Activated naive CD8-positive, alpha-beta T cell treated with anti-CD3 and anti-CD28 coated beads, Interleukin-2, amount 10 ng/mL, durations not matched to agents 7 days and 5 days (primary cell): ENCODE measurements at places on chromosomes 6 and 20. TPM values are rescaled to one million over a fixed set of nuclear protein-coding genes. Genes with fewer than 3 reads are reported as not detected.

- no peak overlapping the region for H3K4me3 ChIP-seq
- no peaks in the 10 kb centered on the region for H3K27me3 ChIP-seq
- H3K4me1 ChIP-seq: no peaks in the 10 kb centered on the region
- H3K27ac ChIP-seq: no peak overlapping the region
- peaks cover 5% of the 10 kb centered on the region for H3K36me3 ChIP-seq
These were observed 100.1 kb downstream of the MYB start for GRCh38 chr6:135281227-135281626.

Gene PRPH2
- 0.09 TPM for total RNA-seq

Gene LMBRD1
- total RNA-seq: 30.5 TPM

- H3K4me3 ChIP-seq: no peak overlapping the region
- no peaks in the 10 kb centered on the region for H3K36me3 ChIP-seq
- DNase-seq: no peak
These were observed 234.7 kb downstream of the TRDN start for GRCh38 chr6:123402052-123402451.

Gene PDRG1
- 13.4 TPM for total RNA-seq

DNA sequence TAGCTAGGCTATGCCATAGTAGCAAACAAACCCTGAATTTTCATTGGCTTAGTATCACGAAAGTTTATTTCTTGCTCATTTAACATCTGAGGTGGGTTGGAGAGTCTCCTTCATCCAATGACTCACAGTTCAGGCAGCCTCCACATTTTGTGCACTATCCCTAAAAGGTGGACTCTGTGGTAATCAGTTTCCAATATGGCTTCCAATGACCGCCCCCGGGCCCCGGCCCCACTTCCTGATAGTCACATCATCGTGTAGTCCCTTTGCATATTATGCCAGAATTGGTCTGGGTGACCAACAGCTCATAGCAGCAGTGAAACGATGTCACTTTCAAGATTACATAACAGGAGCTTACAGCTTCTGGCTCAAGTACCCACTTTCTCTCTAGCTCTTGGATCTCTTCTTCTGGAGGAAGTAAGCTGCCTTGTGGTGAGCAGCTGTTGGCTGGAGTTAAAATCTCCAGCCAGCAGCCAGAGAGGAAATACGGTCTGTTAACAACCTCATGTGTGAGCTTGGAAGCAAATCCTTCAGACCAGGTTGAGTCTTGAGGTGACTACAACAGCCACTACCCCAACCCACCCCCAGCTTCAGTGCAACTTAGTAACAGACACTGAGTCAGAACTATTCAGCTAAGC, 7.8 kb downstream of the HCRTR2 start:
- no peaks in the 10 kb centered on the region for H3K27me3 ChIP-seq
- H3K36me3 ChIP-seq: no peaks in the 10 kb centered on the region
- H3K4me3 ChIP-seq: no peak overlapping the region
- H3K4me1 ChIP-seq: no peaks in the 10 kb centered on the region
- H3K27ac ChIP-seq: no peak overlapping the region
